ENCODE measurements at places on chromosomes 5 and 9.

GRCh38 chr9:132744881-132745755 lies 74.9 kb downstream of the GTF3C4 start:
- no peak for DNase-seq

- DNase-seq: no peak
Measured at GRCh38 chr5:5276430-5276829, 136.3 kb downstream of the ADAMTS16 start.

- DNase-seq: no peak
Measured at GRCh38 chr5:93601802-93602155, 18.8 kb downstream of the NR2F1 start.

DNA sequence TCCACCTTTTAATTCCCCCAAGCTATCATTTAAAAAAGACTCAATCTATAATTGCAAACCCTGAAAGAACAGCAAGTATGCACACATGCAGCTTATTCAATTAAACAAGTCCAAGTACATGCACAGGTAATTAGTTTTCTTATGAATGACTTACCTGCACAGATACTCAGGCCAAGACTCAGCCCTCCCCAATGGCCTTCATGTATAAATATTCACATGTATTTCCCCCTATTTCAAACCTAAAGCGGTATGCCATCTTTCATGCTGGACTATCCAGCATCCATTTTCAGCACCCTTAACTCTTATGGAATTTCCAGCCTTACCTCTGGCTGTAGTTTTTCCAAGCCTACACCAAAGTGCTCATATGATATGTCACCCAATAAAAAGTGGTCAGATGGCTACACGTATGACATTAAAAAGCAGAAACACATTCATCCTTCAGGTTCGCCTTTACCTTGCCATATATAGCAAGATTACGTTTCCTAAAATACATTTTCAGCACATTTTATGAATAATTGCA lies 205.5 kb downstream of the MEF2C start:
- no peak for DNase-seq

GRCh38 chr9:116596646-116597045 lies 90.5 kb upstream of the TRIM32 start:
- no peak for DNase-seq

DNA sequence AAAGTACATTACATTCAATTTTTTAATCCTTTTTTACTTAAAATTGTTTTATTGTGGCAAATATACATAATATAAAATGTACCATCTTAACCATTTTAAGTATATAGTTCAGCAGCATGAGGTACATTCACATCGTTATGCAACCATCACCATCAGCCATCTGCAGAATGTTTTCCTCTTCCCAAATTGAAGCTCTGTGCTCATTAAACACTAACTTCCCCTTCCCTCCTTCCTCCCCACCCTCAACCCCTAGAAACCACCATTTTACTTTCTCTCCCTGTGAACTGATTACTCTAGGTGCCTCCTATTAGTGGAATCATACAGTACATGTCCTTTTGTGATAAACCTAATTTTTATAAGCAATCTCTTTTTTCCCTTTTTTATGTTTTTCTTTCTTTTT lies 15.6 kb downstream of the TEX53 start:
- DNase-seq: no peak

DNA sequence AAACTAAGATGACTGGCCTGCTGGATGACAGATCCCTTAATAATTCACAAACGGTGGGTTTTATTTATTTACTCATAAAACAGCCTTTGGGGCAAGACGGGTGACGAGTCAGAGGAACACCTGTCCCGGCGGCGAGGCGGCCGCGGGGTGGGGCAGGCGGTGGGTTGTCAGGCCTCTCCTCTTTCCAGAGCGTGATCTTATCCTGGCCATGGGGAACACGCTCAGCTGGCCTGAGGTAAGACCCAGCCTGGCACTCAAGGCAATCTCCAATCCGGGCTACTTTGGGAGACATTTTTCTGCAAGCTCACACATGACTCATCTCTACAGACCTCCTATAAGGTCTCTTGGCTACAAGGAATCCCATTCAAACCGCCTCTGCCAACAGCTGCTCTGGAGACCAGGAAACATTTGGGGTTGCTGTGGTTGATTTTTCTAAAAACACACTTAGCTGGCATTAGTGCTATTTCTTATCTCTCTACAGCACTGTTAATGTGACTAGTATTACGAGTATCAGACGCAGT lies 6.3 kb downstream of the RAPGEF1 start:
- peak; percentile 76 for DNase-seq

DNA sequence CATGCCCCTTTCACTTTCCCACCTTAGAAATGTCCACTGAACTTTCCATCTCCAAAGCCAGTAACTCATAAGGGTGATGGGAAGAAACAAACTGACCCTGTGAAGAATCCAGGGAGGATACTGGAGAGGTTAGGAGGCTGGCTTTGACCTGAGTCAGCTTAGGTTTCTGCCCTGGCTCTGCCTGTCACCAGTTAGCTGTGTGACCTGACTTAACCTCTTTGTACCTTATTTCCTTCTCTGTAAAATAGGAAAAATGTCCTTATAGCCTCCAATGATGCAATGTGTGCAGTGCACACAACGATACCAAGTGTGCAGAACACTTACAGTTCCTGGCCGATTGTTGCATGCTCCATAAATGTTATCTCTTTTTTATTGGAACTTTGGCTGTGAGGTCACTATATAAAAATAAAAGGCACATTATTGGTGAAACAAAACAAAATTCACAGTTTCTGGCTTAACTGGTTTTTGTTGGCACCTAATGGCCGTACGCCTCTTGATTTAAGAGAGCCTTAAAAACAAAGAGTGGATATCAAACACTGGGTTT lies 37.8 kb downstream of the GABRP start:
- no peak for DNase-seq

DNA sequence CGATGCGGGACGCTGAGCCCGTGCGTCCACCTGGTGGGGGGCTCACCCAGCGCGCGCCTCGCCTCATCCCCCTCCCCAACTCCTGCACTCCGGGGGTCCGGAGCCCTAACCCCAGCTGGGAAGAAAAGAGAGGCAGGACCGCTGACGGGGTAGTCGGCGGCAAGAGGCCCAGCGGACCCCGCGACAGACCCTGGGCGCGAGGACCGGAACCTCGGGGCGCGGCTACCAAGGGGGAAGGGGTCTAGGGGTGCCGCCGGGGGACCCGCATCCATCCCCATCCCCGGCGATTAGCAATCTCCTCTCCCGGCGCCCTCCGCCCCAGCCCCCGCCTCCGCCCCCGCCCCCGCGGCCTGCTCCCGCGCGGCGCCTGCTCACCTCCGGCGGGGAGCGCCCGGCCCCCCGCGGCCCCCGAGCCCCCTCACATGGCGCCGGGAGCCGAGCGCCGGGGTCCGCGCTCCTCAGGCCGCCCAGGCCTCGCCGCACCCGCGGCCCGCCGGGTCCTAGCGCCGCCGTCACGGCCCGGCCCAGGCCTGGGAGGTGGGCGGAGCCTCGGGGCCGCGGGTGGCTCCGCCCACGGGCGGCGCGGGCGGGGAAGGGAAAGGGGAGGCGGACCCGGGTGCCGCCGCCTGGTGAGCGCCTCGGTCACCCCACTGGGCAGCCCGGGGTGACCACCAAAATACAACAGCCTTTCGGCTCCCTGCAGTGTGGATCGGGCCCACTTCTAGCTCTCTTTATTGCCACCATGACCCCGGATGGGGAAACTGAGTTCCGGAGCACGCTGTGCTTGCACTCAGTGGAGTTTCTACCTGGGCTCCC lies at the start of gene ST6GALNAC6:
Gene ST6GALNAC6, minus strand, starts transcription at position 476 of the 816 bp plus-strand sequence. CDS start 1,622 bp downstream, outside the sequence.
- peak; percentile 70 for DNase-seq

DNA sequence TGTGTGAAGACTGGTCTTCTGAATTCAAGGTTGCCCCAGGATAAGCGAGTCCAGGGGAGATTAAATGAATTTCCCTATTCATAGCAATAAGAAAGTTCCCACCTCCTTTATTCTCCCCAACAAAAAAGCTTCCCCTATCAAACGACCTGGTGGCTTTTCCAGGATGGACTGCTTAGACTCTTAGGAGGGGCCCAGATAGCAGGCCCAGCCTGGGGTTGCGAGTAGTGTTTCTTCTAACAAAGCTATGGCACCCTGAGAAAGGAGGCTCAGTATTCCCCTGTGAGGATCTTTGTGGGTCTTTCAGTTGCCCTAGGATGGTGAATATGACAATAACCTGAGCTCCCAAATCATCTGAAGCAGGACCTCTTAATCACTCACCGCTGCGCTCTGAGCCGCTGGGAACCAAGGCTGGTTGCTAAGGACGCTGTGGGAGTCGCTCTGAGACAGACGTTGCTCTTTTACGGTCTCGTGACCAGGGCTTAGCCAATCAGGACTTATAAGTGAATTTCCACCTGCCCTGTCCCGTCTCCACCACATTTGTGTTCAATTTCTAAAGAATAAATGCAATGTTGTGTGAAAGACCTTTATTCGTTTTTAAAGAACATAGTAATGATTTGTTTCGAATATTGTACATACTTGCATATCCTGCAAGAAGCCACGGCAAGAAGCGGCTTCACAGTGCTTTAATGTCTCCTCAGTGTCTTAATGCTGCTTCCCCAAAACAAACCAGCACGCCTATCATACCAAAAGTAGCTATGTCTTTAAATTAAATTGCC lies at the start of gene TMEM232:
Gene TMEM232, minus strand, starts transcription at position 423 of the 776 bp plus-strand sequence. CDS start 59,319 bp downstream, outside the sequence.
- no peak for DNase-seq

- DNase-seq: no peak
Measured at GRCh38 chr9:90942555-90942954, 140.9 kb downstream of the SYK start.

GRCh38 chr5:395156-395920 lies 47.6 kb upstream of the EXOC3 start:
- DNase-seq: peak; percentile 96

Data from GM04504 (cell line).